Endothelial cell of umbilical vein (primary cell): ENCODE measurements at places on chromosomes 6 and 20. TPM values are rescaled to one million over a fixed set of nuclear protein-coding genes. Genes with fewer than 3 reads are reported as not detected.

Gene BCAS1
- total RNA-seq = not detected in 2 replicates

Gene GJA1
- 235 and 288 TPM in 2 replicates for total RNA-seq

Gene LY6G6F
- not detected in 2 replicates for total RNA-seq

Gene C20orf202
- not detected in 2 replicates for total RNA-seq

Gene EPHA7
- total RNA-seq = 0.09 TPM in 1 of 2 replicates, not detected in the other

Gene TSBP1
- total RNA-seq = not detected in 2 replicates

Gene ADGRG6
- 99.3 and 113 TPM in 2 replicates for total RNA-seq

Gene GPLD1
- 0.53 TPM in 1 of 2 replicates, not detected in the other for total RNA-seq
